OCI-M1 (cell line): ENCODE measurements at places on chromosomes 2 and 18.

- no peak for DNase-seq
Measured at GRCh38 chr2:71784734-71785511, 331.6 kb downstream of the DYSF start.

GRCh38 chr18:6521803-6522418 is 107.2 kb upstream of the L3MBTL4 start:
- peak; percentile 64 for DNase-seq

DNA sequence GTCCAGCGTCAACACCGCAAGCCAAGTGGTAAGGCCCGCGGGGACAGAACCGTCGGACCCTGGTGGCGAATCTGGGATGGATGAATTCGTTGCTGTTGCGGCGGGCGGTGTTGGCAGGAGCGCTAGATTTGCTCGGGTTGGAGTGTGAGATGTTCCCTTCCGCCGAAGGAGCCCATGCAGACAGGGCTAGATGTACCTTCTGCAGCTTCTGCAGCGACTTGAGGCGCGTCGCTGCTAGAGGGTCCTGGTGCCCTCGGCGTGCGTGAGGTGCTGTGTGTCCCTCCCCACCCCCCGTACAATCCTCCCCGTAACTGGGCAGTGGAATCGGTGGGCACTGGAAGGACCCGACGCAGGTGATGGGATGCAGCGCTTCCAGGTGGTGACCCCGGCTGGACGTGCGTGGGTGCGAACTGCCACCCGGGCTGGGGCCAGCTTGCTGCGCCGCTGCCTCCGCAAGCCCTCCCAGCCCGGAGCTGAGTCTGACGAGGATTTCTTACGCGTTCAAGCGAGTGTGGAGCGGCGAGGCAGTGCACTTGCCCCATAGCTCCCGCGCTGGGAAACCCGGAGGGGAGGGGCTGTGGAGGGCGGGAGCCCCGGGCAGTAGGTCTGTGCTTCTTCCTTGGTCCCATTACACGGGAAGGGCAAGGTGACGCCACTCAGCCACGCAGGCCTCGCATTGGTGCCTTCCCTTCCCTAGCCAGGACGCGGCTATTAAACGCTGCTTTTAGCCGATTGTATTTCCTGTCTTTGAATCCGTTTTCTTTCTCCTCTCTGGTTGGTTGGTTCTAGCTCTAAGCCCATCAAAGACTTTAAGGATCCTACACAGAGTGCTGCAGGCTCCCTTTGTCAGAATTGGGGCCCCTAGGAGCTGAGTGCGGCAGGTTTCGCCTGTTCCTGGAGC is 34.2 kb downstream of the CHRNA1 start:
- no peak for DNase-seq

GRCh38 chr2:43269706-43270105 is 43.3 kb upstream of the ZFP36L2 start:
- no peak for DNase-seq

- no peak for DNase-seq
Measured at GRCh38 chr2:60355849-60356261, 197.6 kb downstream of the BCL11A start.

- no peak for DNase-seq
Measured at GRCh38 chr2:232351686-232352510, 26.7 kb upstream of the ALPP start.

DNA sequence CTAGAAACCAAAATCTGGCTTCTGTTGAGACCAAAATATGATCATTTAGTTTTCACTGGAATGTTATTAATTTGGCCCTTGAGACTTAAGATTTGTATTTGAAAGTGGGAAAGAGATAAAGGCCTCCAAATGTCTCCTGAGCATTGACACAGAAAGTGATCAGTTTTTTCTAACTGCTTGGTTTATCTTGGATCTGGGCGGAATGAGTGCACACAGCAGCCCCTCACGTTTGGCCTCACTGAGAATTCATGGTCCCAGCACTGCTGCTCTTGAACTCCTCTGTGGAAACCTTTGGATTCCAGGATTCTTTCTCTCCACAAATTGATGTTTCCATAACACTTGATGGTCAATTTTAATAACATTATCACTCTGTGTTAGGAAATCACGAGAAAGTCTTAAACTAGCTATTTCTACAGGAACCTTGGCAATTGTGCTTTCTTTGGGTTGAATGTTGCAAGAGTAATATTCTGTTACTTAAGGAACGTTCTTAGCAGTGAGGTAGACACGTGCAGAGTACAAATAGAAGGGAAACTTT is 180.3 kb upstream of the BCL2L11 start:
- DNase-seq = no peak
